ENCODE measurements at places on chromosomes 13 and 19.

GRCh38 chr19:3033595-3034405 lies 4.7 kb upstream of the TLE2 start:
- DNase-seq = no peak

GRCh38 chr19:45515807-45516401 lies 8.6 kb downstream of the VASP start:
- no peak for DNase-seq

DNA sequence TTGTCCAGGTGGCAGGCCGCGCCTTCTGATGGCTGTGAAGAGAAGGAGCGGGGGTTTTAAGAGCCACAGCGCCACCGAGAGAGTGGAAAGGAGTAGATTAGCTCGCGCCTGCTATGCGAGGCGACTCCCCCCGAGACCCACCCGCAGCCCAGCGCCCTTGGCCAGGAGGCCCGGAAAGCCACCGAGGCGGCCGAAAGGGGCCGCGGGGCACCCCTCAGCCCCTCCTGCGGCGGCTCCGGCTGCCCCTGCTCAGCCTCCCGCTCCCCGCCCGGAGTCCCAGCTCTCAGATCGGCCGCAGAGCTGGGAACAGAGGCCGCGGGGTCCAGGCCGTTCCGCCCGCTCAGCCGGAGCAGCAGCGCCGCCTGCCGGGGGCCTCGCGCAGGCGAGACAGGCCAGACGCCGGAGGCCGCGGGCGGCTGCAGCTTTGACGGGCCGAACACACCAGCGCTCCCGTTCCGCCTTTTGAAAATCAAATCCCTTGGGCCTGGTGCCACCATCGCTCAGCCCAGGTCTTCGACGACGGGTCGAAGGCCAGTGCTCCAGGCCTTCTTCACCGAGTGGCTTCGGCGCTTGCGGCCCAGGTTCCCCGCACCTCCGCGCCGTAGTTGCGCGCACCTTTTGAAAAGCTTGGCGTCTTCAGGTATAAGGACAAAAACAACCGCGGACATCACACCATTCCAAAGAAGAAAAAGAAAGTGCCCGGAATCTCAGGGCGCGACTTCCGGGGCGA lies 15.3 kb downstream of the CDX2 start:
- DNase-seq = no peak

GRCh38 chr13:71797517-71797916 lies 69.5 kb downstream of the DACH1 start:
- no peak for DNase-seq

DNA sequence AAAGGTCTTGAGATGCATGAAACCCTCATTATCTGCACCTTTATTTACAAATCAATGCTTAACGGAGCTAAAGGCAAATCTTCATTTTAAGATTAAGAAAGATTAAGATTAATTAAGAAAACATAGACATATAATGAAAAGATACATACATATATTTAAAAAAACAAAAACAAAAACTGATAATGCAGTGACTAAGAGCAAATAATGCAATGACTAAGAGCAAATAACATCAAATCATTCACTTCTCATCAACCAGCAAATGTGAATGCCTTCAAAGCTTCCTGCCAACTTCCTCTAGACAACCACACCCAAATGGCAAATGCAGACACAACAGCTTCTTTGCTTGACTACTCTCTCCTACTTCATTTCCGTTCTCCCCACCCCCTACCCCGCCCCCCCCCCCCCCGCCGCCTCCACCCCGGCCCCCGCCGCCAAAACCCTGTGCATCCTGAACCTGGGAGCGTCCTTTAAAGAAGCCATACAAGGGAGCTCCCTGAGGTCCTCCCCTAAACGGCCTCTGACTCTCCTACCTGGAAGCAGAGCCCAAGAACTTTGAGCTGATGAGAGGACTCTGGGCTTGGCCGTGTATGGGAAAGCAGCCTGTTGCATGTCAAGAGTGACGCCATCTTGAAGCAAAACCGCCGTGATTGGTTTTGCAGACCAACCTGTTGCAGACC lies 24.5 kb downstream of the TEX101 start:
- DNase-seq = no peak

DNA sequence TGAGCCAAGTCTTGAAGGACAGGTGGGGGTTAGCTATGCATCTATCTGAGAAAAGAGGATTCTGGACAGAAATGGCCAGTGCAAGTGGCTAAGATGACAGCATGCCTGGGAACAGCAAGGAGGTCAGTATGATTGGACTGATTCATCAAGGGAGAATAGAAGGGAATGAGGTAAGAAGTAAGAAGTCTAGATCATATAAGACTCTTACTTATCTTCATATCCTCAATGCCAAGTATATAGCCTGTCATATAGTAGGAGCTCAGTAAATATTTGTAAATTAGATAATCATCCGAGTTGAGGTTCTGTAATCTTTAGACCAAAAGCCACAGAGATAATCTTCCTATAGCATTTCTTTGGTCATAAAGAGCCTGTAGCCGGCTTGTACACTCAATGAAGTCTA lies 103.3 kb upstream of the MLNR start:
- no peak for DNase-seq

GRCh38 chr19:14383661-14384555 lies 2.7 kb downstream of the ADGRE5 start:
- no peak for DNase-seq

DNA sequence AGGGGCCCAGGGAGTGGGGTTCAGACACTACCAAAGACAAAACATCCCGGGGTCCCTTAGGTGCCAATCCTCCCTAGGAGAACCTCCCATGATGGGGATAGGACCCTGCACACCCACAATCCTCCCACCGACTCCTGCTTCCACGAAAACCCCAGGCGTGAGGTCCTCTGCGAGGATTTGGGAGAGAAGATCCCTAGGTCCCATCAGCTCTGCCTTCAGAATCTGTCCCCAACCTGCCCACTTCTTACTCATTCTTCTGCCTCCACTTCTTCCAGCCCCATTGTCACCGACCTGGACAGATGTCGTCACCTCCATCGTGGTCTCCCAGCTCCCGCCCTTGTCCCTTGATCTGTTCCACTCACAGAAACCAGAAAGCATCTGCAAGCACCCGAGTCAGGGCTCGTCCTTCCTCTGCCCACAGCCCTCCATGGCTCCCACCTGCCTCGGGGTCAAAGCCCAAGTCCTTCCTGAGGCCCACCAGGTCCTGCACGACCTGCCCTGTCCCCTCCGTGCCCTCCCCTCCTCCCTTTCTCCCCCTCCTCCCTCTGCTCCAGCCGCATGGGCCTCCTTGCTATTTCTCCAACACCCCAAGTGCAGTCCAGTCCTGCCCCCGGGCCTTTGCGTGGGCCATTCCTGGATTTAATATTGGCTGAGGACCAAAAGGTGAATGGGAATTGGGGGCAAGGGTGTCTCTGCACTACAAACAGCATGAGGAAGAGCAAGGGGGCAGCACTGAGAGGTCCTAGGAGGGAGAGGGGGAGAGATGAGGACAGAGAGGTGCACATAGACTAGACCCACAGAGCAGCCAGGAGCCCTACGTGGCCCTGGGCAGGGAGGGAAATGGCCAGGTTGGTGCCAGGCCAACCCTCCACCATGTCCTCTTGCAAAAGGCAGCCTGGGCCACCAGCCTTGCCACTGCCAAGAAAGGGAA lies 51.3 kb downstream of the PTPRS start:
- DNase-seq = no peak

- DNase-seq = no peak
Observed at GRCh38 chr19:35562336-35562735, 1.1 kb downstream of the ATP4A start.

GRCh38 chr13:90276216-90276615 lies 1071.3 kb upstream of the MIR17HG start:
- no peak for DNase-seq

All from omental fat pad (tissue), 4 donors.